ENCODE measurements at places on chromosomes 1 and 21.

DNA sequence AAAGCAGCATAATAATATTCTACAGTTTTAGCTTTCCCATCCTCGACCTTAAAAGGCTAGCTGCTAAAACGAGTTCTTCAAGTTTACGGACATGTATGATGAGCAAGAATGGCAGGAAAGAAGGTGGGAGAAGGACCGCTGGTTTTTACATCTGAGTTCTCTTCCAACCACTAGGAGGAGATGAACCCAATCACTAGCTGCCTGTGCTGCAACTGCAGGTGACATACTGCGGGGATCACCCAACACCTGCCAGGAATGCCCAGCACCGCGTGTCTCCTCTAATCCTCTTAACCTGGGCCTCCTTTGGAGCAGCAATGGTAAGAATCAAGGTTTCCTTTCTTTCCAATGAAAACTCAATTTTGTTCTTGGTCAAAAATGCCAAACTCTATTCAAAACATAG, 23.5 kb downstream of the TOR3A start:
- DNase-seq = no peak

GRCh38 chr1:59696421-59697115, 118.2 kb upstream of the HOOK1 start:
- no peak for DNase-seq

GRCh38 chr1:204711103-204711946, 25.8 kb upstream of the LRRN2 start:
- no peak for DNase-seq

DNA sequence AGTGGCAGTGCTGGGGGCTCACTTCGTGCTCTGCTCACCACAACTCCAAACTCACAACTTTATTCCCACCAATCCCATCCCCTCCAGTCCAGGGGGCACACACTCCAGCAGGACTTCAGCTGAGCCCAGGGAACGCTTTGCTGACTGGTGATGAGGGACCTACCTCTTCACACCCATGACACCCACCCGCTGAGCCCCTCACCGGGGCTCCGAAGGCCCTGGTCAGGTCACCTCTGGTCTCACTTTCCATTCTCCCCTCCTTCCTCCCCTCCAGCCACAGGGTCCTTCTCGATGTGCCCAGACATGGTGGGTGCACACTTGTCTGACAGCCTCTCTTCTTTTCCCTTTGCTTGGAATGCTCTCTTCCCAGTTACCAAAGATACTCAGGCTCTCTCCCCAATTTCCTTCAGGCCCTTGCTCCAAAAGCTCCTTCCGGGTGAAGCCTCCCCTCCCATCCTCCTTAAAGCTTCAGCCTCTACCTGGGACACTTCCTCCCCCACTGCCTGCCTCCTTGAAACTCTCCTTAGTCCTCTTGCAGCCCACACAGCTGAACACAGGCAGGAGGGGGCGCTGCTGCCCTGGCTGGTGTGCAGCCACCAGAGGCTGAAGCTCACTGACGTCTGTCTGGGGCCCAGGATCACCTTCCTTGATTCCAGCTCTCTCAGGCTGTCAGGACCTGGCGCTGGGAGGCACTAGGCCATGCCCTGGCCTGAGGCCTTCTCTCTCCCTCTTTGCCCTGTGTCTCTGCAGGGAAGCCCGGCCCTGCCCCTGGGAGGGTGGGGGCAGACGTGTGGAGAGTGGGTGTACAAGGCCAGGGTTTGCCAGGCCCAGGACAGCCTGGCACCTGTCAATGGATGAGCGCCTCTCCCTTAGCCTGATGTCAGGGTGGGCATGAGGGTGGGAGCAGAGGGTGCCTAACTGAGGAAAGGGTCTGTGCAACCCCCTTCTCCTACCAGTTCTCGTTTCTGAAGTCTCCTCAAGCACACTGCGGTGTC, 1.6 kb downstream of the KCNE1 start:
- no peak for DNase-seq

DNA sequence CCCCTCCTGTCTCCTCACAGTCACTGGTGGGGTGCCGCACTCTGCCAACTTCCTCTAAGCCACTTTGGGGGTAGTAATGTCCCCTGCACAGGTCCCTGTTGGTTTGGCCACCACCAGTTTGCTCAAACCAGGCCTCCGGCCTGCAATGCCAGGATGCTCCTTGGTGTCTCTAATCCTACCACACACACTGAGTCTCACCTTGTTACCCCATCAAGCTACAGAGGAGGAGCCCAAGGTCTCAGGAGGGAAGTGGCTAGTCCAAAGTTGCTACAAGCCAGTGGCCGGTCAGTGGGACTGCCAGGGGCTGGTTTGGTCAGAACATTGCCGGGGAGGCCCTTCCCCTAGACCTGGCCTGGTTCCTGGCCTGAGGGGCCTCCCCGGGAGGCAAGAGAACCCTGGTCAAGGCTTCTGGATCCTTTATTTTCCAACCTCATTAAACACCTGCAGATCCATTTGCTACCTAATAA, 21.5 kb upstream of the LRP8 start:
- DNase-seq = no peak

DNA sequence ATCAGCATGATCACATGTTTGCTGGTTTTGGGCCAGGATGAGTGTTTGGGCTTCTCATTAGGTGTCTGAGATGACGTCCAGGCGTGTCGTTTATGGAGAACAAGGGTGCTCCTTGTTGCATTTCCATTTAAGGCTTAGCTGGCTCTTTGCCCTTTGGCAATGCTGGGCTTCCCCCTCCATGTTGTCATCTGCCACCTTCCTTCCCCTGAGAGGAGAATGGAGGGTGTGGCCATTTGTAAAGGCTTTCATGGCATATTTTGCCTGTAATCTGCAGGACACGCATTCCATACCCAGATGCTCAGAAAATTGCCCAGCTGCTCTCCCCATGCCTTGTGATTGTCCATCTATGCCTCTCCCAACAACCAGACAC, 27.7 kb downstream of the PKP1 start:
- DNase-seq = no peak

DNA sequence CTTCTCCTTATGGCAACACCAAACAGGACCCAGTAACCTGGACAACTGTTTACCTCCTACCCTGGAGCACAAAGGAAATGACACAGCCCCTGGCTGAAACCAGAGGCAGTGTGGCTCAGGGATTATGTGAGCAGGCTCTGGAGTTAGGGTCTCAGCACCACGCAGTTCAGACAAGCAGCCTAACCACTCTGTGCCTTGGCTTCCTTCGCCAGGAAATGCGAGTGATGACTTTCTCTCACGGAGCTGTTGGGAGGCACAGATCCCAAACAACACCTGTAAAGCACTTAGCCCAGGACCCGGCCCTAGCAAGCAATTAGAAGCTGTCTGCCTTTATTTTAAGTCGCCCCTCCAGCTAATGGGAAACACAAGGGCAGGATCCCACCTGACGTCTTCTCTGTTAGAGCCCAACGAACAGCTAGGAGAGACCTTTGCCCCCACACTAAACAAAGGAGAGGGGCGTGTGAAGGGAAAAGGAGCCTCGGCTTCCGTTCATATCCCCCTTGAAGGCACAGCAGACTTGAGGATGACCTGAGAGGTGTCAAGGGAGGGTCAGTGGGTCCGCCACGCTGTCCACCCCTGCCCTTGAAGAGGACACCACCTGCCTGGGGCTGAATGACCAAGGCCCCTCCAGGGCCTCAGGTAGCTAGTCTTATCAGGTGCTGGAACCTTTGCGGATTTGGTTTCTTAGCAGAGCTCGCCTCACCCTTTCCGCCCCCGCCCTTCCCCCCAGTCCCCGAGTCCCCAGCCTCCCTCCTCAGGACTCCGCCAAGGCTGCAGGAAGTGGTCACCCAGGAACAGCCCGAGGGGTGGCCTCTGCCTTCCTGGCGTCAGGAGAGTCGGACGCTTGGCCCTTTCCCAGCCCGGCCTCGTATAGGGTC, 860 bp downstream of the TMEM63A start:
- no peak for DNase-seq

GRCh38 chr1:221900678-221901077, 158.8 kb upstream of the DUSP10 start:
- no peak for DNase-seq

- DNase-seq = no peak
These were observed 4.8 kb downstream of the MGST3 start for GRCh38 chr1:165635823-165636222.

DNA sequence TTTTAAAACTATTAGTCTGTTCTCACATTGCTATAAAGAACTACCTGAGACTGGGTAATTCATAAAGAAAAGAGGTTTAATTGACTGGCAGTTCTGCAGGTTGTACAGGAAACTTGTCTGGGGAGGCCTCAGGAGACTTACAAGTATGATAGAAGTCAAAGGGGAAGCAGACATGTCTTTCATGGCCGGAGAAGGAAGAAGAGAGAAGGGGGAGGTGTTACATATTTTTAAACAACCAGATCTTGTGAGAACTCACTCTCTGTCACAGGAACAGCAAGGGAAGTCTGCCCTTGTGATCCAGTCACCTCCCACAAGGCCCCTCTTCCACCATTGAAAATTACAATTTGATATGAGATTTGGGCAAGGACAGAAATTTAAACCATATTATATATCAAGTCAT, 55.9 kb downstream of the CLIC4 start:
- DNase-seq = no peak

GRCh38 chr1:19507516-19507915, 22.2 kb upstream of the CAPZB start:
- no peak for DNase-seq

DNA sequence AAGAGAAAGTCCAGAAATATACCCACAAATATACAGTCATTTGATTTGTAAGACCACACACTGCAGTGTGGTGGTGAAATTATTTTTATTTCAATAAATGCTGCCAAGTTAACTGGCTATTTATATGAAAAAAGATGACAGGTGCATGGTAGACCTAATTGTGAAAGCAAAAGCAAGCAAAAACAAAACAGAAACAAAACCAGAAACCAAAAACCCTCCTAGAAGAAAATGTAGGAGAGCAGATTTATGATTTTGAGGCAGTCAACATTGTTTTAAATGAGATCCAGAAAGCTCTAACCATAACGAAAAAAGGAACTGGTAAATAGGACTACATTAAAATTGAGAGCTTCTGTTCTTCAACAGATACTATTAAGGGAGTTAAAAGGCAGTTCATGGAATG, 303.6 kb downstream of the PRDM2 start:
- DNase-seq = no peak

GRCh38 chr1:151472856-151473731, 13.8 kb upstream of the POGZ start:
- peak; percentile 6 for DNase-seq

DNA sequence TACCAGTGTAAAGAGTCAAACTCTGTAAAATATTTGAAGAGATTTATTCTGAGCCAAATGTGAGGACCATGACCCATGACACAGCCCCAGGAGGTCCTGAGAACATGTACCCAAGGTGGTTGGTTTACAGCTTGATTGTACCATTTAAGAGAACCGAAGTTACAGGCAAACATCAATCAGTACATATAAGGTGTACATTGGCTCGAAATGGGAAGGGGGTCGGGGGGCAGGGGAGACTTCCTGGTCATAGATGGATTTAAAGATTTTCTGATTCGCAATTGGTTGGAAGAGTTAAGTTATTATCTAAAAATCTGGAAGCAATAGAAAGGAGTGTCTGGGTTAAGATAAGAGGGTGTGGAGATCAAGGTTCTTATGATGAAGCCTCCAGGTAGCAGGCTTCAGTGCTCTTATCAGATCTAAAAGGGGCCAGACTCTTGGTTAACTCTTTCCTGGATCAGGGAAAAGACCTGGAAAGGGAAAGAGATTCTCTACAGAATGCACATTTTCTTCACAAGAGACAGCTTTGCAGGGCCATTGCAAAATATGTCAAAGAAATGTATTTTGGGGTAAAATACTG, 47.5 kb upstream of the NTPCR start:
- no peak for DNase-seq

- DNase-seq = no peak
These were observed 87.8 kb downstream of the GLUL start for GRCh38 chr1:182303778-182304177.

DNA sequence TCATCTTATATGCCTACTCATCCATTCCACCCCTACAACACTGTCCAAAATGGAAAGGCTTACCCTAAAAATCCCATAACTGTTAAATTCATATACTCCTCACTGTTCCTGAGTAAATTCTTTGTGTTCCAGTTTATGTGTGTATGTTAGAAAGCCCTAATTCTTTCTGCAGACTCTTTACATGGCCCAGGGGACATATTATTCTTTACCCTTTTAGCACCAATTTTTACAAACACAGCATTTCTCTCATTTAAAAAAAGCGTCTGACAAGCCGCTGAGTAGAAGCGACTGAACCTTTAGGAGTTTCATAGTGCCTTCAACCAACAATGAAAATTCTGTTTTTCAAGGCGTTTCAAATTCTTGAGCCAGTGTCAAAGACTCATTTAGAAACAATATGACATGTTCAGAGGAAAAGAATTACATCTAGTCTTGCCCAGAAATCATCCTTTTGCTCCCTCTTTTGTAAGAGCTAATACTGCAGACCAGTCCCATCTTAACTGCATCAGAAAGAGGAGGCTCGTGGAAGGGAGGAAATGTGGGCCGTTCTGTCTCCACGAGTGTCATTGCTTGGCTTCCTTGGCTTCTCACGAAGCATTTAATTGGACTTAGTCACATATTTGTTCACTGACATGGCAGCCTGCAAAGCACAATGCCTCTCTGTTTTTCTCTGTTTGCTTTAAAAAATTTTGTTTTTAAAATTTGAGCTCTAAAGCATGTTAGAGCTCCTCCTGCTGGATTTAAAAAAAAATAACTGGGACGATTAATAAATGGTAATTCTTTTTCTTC, 21.3 kb upstream of the C1orf105 start:
- DNase-seq = no peak

DNA sequence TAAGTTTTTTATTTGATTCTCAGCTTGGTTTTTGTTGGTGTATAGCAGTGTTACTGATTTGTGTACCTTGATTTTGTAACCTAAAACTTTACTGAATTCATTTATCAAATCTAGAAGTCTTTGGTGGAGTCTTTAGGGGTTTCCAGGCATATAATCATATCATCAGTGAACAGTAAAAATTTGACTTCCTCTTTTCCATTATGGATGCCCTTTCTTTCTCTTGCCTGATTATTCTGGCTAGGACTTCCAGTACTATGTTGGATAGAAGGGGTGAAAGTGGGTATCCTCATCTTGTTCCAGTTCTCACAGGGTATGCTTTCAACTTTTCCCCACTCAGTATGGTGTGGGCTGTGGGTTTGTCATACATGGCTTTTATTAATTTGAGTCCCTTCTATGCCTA, 23.6 kb upstream of the MAB21L3 start:
- no peak for DNase-seq

DNA sequence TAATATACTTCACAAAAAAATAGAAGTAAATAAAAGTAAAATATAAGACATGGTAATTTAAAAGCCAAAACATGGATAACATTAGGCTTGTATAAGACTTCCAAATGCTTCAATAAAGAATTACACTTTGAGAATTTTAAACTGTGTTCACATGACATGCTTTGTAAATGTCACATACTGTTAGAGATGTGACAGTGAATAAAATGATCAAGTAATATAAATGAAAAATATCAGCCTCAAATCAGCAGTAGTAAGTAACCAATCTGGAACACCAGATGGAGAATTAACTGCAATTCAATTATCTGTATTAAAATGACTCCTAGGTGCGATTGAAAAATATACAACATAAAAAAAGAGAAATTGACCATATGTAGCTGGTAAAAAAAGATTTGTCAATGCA, 1260.8 kb downstream of the BRINP3 start:
- no peak for DNase-seq

- peak; percentile 33 for DNase-seq
These were observed 102.8 kb downstream of the CASZ1 start for GRCh38 chr1:10693497-10694273.

GRCh38 chr1:14435368-14436023, 163.0 kb upstream of the KAZN start:
- no peak for DNase-seq

GRCh38 chr1:228222548-228222947, 14.7 kb downstream of the OBSCN start:
- no peak for DNase-seq

Data from stimulated activated CD8-positive, alpha-beta memory T cell treated with anti-CD3 and anti-CD28 coated beads, Interleukin-12 subunit alpha, Interleukin-12 subunit beta, amount 100 ng/mL, for 4 hours (primary cell).